Activated T-helper 1 cell treated with anti-CD3 and anti-CD28 coated beads, Interleukin-12 subunit alpha, Interleukin-12 subunit beta, Interleukin-2, Interleukin-4 antibody, amounts not matched to agents 30 ng/mL and 10 ng/mL and 1 ng/mL, durations not matched to agents 14 hours and 24 hours and 36 hours (primary cell): ENCODE measurements at places on chromosomes 6 and 20.

GRCh38 chr6:34343806-34344205, 48.7 kb downstream of the NUDT3 start:
- no peak for DNase-seq

GRCh38 chr6:150739711-150740349, 125.7 kb upstream of the MTHFD1L start:
- DNase-seq, result no peak

DNA sequence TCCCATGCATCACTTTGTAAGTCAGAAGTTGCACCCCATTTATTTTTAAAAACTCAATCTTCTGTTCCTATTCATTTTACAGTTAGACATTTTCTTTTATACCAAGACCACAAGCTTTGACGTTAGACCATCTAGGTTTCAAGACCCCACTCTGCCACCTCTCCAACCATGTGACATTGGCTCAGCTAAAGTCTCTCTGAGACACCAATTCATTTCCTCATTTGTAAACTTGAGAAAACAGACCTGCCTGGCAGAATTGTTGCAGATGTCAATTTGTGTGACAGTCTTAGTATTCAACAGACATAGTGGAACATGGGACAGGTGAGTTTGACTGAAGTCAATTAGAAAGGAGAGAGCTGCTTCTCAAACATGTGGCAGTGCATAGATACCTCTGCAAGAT, 55.6 kb upstream of the CSE1L start:
- no peak for DNase-seq

GRCh38 chr20:3510110-3510509, 39.3 kb downstream of the ATRN start:
- DNase-seq, result no peak

DNA sequence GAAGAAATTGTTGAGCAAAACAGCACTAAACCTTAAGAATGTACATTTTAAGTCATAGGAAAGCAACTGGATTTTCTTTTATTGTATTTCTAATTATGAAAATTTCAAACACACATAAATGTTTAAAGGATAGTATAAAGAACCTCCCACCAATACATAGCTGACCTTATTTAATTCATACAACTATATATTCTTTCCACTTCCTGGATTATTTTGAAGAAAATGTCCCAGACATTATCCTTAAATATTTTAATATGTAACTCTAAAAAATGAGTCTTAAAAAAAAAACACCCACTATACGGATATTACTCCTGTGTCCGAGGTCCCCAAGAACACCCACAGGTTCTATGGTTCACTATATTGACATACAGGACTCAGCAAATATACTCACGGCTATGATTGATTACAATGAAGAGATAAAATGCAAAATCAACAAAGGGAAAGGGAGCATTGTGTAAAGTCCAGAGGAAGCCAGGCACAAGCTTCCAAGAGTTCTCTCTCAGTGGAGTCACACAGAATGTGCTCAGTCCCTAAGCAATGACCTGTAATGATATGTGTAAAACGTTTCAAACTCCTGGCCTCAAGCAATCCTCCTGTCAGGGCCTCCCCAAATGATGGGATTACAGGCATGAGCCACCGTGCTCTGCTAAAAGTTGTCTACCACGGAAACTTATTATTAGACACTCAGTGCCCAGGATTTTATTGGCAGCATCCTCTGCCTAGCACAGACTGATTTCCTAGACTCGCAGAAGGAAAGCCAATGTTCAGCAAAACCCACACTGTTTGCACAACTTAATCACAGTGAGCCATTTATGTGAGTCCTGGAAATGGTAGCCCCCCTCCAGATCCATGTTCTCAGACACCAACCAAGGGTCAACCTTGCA, 23.2 kb downstream of the GLYATL3 start:
- DNase-seq, result no peak
